ENCODE measurements at places on chromosomes 13 and 19.
A peak's percentile ranks its signal among the peaks of the same experiment; 100 is the strongest.

- no peak for DNase-seq
These were observed 95.9 kb upstream of the FREM2 start for GRCh38 chr13:38590796-38591507.

GRCh38 chr19:33382006-33382405, 8.5 kb downstream of the CEBPG start:
- no peak for DNase-seq

DNA sequence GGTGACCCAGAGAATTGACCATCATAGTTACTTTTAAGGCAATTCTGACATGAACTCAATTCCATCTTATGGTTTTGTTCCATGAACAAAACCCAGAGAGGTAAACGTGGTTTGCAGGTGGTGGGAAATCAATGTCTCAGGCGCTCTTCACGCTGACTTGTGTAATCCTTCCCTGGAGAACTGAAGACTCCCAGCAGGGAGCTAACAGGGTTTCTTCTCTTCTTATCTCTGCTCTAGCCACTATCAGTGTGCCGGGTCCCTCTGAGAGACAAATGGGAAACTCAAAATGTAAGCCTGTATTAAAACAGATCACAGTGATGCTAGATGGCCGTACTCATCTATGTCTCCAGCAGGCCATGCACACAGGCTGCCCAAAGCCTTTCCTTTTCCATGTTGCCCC, 57.6 kb upstream of the ARGLU1 start:
- DNase-seq = no peak

- DNase-seq = no peak
These were observed 47.6 kb upstream of the CNMD start for GRCh38 chr13:52787235-52787634.

- no peak for DNase-seq
These were observed 5.3 kb upstream of the FFAR1 start for GRCh38 chr19:35342430-35342829.

DNA sequence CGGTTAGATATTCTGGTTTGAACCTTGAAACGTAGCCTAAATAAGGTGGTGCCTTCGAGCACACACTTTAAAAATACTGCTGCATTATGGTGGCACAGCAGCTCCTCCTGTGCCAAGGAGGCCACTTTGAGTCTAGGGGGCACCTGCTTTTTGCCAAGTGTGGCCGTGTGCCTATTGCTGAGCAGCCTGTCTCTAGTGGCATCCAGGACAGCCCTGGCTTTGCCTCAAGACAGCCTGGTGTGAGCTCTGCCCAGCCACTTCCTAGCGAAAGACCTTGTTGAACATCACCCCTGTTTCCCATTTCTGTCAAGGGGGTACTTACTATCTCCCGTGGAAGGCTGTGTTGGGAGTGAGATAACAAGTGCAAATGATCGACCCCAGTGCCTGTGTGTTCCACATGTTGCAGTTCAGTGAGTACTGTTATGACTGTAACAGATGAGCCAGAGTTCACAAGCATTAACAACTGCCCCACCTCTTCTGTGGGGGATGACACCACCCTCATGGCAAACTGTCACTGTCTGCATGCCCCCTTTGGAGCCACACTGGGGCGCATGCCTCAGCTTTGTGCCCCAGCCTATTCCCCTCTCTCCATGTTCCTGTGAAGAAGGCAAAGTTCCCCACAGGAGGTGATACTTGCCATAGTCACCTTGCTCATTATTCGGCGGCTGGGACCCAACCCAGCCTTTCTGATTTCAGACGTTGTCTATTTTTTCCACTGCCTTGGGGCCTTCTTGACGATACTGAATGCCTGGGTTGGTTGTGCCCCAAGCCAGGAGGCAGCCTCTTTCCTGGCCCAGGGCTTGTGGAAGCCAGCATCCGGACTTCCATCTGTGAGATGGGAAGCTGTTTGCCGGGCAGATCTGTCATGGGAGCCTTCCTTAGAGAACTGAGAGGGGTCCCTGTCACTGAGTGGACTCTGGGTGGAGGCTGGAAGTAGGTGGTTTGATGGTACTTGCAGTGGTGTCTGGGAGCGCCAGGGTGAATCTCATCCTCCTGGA, 5.4 kb downstream of the GATAD2A start:
- peak; percentile 8 for DNase-seq

- no peak for DNase-seq
These were observed 53.7 kb downstream of the GGACT start for GRCh38 chr13:100534911-100535310.

- no peak for DNase-seq
These were observed 67.6 kb downstream of the SOX1 start for GRCh38 chr13:112134391-112135075.

DNA sequence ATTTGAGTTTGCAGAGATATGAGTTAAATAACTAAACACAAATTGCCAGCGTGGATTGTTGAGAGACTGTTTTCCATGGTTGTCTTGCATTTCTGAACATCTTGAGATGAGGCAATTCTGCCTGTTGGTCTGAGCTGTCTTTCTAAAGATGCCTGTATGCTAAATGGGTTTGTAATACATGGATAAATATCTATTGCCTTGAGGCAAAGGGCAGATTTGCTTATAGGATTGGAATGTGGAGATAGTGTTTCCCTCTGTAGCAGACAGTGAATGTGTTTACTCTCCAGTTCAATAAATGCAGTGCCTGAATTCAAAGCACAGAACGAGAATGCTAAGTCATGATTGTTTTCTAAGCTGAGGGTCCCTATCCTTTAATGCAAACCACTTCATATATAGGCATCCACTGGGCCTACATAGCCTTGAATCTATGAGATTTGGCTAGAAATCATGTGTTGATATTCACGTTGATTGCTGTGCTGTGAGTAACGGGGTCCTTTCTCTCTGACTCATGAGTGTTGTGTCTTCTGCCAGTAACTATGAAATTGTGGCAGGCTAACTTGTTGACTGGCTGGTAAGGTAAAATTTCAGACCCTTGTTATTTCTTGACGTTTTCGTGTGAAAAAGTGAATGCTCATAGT, 2554.8 kb downstream of the PCDH9 start:
- no peak for DNase-seq

GRCh38 chr13:25503856-25504255, 132.1 kb downstream of the ATP8A2 start:
- DNase-seq = no peak

GRCh38 chr19:46887240-46887782, 26.5 kb downstream of the ARHGAP35 start:
- DNase-seq = no peak

DNA sequence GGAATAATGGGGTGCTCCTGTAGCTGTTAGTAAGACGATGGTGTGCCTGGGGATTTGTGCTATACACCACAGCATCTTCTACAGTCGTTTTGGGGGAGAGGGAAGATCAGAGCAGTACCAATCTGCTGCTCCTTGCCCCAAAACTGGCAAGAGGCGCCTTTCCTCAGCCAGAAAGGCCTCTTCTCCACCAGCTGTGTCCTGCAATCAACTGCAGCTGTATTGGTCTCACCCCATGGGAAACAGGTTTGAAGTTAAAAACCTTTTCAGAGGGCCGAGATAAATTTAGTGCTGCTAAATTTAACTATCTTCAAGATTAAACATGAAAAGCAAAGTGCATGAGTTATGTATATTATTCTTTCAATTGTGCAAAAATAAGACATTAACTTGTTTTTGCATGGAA, 1.2 kb upstream of the RNASEH2B start:
- no peak for DNase-seq

GRCh38 chr19:30692879-30693503, 320.8 kb downstream of the ZNF536 start:
- DNase-seq = no peak

- no peak for DNase-seq
These were observed 36.3 kb upstream of the FLT1 start for GRCh38 chr13:28531077-28531844.

GRCh38 chr19:57068921-57069697, 50.7 kb upstream of the USP29 start:
- no peak for DNase-seq

DNA sequence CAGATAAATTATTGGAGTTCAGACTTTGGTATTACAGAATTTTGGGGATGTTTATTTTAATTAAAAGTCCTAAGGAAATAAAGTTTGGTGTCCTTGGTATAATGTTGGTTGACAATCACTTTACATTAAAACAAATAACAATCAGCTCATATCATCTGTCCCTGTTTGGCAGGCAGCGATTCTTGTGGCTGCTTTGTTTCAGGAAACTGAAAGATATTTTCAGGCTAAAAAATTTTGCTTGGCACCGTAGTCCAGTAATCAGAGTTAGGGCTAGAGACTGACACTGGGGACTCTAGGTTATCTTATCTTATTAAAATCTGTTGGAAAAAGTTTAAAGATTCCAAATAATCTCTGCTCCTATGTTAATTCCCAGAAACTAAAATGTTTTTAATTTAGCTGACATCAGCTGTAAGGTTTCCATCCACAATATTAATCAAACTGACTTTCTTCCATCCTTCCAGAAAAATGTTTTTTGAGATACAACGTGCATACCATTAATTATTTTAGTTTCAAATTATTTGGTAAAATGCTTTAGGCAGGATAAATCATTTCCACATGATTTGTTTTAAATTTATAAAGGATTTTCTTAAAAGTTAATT, 97.6 kb downstream of the ZIC5 start:
- no peak for DNase-seq

DNA sequence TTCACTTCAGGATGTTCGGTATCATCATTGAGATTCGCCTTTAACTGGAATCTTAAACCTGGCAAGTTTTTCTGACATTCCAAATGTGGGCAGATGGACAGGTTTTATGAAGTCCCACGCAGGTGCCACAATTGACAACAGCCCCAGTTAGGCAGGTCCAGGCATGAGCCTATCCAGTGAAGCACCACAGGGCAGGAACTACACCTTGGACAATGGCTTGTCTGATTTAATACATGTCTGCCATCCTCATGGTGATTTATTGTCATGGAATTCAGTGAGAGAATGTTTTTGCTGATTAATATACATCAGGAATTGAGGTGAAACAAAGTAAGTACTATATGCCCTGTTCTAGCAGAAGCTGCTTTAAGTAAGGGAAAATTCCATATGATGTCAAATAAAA, 10.2 kb upstream of the TPP2 start:
- no peak for DNase-seq

DNA sequence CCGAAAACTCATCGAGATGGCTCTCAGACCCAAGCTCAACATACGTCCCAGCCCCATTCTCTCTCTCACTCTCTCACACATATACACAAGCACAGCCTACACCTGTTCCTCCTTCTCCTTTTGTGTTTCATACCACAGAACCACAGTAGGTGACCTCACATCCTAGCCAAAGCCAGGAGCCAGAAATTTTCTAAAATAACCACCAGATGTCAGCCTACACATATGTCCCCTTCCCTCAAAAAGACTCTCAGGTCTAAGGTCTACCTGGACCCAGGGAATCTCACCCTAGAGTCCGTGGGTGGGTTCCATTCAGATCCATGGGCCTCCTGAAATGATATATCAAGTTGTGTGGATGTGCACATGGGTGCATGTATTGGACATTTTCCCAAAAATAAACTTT, 104.2 kb upstream of the IPO5 start:
- DNase-seq = no peak

DNA sequence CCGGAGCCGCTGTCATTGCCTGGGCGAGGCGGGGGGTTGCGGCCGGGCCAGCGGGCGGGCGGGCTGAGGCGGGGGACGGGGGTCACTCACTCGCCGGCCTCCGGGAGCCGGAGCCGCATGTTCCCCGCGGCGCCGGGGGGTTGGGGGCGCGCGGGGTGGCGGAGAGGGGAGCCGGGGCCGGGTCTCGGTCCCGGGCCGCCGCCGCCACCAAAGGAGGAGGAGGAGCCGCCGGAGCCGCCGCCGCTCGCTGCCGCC, 149 bp downstream of the MED26 start:
- DNase-seq = no peak

DNA sequence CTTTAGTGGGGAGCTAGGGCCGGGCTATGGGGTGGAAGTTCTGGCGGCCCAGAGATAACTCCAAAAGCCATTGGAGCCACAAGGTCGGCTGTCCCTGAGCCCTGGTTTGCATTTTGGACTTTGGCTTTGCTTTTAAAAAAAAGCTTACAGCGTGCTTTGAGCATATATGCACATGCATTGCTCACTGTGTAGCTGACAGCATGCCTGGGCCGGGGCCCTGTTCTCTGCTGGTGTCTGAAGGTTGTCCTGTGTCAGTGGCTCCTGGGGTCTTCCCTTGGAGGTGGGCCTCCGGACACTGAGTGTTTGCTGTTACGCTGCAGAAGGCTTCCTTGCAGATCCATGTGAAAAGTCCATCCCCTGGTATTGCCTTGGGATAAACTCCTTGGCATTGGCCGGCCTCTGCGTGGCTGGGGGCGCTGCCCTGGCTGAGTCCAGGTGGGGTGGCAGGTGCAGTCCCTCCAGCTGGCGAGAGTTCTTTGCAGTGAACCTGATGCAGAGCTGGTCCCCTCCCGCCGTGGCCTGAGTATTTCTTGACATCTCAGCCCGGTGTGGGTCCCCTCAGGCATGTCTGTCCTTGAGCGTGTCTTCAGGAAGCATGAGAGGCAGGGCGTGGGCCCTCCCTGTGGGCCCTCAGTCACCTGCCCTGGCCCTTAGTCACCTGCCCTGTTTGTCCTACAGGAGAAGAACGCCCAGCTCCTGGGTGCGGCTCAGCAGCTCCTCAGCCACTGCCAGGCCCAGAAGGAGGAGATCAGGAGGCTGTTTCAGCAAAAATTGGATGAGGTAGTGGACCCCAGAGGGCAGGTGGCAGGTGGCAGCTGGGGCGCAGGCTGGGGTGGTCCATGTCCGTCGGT, 23.0 kb downstream of the PLEKHJ1 start:
- DNase-seq = no peak

GRCh38 chr19:29843180-29844051, 31.6 kb downstream of the CCNE1 start:
- DNase-seq = no peak

DNA sequence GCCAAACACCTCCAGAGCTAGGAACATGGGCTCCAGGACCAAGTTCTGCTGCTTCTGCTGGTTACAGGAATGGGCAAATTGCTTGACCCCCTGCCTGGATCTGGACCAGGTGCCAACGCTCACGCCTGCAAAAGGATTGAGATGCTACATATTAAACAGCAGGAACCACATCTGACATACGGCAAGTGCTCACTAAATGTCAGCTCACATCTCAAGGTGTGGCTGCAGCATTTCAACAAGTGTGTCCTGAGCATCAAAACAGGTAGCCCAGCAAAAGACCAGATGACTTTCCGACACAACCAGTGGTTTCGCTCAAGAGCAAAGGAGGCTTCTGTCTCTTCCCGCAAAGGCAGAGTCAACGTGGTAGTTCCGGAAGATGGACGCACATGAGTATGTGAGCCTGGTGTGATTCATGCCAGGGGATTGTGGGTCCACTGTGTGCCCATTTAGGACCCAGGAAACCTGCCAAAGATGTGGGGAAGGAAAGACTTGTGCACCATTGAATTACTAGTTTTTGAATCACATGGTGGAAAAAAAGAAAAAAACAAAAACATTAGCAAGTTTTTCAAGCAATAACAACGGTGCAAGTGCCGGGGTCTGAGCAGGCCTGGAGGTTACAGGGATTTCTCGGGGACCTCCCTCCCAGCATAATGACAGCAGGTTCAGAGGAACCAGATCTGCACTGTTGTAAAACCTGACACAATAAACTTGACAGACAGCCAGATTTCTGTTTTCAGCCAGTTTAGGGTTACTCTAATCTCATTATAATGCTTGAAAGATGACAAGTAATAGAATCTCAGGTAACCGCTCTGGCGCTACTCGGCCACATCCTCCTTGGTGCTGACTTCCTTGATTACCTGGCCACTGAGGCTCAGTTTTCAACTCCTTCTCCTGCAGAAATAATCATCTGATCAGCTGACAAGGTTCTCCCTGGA, 77.9 kb downstream of the SOX1 start:
- DNase-seq = no peak
